ENCODE measurements at places on chromosomes 7 and 10.

DNA sequence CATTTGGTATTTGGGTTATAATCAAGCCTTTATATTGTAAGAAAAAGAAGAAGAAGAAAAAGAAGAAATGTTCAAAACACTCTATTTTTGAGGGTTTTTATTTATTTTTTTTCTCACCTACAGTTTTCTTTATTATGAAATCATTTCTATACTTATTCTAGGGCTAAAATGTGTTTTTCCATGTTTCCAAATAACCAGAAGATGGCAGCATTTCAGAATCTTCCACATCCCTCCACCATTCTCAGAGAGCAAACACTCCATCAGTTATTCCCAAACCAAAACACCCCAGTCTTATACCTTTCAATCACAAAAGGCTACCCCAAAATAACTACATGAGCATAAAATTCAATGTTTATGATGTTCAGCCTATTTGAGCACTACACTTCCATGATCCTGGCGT, 38.7 kb upstream of the PPP1R17 start:
- DNase-seq, result no peak

DNA sequence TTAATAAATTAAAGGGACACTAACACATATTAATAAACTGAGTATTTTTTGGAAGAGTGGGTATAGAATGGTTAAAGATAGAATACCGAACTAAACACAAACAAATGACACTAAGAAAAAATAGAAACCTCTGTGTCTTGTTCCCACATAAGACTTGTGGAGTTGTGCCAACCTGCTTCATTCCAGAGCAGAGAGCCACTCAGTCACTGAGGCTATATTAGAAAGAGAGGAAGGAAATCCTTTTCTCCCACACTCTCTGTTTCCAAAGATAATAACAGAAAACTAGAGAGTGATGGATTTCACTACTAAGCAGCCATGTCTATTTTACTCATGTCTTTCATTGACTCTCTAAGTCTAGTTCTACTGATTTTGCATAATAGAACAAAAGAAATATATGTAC, 26.0 kb downstream of the CTNNA3 start:
- DNase-seq, result no peak

DNA sequence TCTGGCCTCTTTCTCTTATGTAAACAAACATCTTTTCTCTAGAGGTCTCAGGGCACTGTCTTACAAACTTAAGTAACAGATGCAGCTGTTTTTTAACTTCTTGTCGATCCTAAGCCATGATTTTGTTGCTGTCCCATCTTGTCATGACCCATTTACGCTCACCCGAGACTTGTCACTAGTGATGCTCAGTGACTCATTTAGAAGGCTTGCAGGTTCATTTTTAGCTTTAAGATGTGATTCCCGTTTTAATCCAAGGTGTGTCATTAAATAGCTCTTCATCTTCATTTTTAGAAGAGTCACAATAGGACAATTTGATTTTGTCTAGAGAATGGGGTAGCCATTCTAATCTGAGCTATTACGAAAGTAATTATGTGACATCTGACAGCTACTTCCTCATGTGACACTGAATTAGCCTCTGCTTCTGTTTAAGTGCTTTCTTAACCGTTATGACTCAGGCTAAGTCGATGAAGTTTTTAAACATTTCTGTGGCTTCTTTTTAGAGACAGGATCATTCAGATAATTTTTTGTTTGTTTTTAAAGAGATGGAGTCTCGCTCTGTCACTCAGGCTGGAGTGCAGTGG, 42.7 kb downstream of the SPDYE5 start:
- DNase-seq, result no peak

DNA sequence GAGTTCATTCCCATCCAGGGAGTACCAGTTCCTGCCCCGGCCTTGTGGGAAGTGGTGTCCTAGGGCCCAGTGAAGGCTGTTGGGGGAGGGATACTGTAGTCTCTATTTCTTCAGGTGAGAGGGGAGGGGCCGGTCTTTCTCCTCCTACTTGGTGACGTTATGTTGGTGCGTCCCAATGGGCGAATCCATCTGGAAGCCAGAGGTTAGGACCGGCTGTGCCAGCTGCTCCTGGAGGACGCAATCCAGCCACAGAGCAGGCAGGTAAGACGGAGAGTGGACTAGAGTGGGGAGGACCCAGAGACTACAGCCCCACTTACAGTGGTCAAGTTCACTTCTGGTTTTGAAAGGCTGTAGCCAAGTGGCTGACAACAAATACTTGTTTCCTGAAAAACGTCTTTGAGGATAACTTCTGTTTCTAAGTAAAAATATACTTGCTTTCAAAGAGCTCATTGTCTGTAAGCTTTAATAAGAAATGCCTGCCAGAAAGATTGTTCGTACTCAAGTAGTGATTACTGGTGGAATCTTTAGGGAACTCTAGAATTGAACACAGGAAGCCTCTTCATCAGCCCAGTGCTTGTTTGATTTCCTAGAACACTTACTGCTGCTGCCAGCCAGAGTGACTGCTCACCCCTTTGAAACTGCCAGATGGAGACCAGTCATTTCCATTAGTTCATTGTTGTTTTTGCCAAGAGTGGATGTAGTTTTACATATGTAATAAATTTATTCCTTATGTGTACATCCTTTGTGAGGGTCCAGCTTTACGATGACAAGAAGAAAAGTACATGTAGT, 25.4 kb downstream of the RBM33 start:
- DNase-seq, result no peak

GRCh38 chr7:107147464-107148393, 21.1 kb upstream of the HBP1 start:
- DNase-seq, result no peak

- DNase-seq, result no peak
Measured at GRCh38 chr10:14302035-14302434, 28.7 kb downstream of the FRMD4A start.

GRCh38 chr10:1644191-1644711, 93.1 kb downstream of the ADARB2 start:
- no peak for DNase-seq

DNA sequence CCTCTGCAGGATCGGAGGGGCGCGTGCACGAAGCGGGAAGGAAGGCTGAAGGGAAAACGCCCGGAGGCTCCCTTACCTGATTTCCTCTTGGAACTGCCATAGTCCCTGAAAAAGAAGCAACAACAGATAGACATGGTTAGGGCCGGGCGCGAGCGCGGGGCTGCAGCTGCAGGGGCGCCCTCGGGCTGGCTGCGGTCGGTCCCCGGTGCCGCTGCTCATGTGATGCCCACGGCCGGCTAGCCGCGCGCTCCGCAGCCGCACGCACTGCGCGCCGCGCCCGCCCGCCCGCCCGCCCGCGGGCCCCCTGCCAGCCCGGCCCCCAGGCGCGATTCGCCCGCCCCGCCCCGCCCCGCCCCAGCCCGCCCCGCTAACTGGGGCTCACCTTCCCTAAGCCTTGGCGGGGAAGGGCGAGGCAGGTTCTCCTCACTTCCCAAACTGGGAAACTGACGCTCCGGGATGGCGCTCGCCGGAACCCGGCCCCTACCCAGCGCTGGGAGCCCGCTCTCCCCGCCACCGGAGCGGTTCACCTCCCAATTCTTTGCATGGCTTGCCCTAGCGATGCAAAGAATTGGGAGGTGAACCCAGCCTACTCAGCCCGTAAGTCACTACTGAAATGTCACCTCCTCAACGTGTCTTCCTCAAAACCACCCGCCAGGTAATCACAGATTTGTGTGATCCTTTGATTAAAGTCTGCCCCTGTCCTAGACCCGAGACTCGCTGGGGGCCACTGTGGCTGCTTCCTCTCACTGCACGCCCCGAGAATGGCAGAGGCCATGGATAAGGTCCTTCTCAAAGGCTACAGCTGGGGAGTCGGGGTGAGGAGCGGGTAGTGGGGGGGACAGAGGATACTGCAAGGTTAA, 162.2 kb downstream of the SH3PXD2A start:
- no peak for DNase-seq

- DNase-seq, result no peak
Measured at GRCh38 chr10:50997461-50997860, 76.8 kb upstream of the PRKG1 start.

- no peak for DNase-seq
Measured at GRCh38 chr10:17061418-17061817, 68.2 kb downstream of the CUBN start.

DNA sequence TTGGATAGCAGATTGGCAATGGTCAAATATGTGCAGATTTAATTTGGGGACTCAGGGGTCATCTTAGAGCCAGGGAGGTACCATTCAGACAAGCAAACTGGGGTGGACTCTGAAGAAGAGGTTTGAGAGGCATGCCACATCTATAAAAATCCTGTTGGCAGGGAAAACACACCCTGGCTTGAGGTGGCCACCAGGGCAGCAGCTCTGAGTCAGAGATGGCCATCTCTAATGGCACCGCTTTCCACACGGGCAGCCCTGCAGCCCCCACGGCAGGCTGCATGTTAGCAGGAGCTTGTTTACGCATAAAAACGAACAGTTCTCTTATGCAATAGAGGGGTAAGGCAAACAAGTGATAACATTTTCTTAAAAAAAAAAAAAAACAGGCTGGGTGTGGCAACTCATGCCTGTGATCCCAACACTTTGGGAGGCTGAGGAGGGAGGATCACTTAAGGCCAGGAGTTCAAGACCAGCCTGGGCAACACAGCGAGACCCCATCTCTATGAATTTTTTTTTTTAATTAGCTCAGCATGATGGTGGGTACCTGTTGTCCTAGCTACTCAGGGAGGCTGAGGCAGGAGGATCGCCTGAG, 14.9 kb downstream of the DLG5 start:
- DNase-seq, result no peak

DNA sequence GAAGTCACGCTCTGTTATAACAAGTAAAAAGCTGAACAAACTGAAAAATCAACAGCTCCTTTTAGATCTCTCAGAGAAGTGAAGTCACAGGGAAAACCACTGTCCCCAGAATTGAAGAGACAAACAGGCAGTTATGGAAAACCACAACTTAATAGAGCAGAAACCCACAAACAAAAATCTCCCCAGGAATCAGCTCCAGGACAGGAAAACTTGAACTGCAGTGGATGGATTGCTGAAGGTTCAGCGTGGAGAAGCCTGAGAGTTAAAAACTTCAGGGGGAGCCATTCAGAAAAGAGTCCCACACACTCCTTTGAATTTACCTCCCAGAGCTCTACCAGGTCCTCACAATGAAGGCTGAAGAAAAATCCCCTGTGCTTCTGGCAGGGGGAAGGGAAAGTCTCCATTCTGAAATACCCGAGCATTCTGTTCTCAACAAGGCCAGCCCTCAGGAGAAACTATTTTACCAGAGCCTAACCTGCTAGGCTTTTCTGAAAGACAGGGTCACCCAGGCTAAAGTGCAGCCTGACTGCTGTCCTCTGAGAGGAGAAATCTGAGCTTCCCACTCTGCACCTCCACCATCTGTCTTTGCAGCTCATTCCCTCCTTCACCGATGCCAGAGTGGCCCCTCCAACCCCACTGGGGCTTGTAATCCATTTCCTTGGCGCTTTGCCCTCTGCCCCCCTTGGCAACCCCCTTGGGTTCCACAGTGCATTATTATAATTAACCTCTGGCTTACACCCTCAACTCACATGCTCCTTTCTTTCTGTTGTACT, 65.0 kb upstream of the CCNY start:
- DNase-seq, result no peak

GRCh38 chr10:17213646-17214349, 12.3 kb upstream of the TRDMT1 start:
- DNase-seq, result no peak

- no peak for DNase-seq
Measured at GRCh38 chr10:112783351-112784021, 166.6 kb upstream of the TCF7L2 start.

- DNase-seq, result no peak
Measured at GRCh38 chr10:53135213-53135896, 362.8 kb upstream of the MBL2 start.

DNA sequence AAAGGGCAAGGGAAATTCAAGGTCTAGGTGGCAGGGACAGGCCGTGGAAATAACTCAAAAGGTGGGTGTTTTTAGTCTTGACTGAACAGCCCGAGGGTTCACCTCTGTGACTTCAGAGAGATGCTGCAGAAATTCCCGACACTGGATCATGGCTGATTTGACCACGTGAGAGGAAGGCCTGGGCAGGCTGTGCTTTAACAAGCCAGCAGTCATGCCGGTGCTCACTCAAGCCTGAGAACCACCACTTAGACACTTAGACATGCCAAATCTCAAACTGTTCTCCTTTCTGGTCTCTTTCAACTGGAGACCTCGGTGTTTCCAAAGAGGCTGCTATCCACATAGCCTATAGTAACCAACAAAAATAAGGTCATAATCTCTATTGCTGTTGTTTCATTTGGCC, 15.4 kb downstream of the TECTB start:
- no peak for DNase-seq

DNA sequence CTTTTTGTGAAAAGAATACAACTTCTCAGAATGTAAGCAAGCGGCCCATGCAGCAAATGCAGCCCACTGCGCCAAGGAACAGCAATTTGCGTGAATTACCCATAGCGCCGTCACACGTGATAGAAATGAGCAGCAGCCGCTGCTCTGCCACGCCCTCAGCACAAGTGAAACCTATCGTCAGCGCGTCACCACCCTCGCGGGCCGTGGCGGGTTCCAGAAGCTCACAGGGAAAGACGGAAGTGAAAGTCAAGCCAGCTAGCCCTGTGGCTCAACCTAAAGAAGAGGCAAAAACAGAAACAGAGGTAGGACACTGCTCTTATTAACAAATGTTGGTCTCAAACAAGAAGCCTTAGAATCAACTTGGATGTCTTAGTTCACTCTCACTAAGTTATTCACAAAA, 70.5 kb downstream of the SHH start:
- DNase-seq, result no peak

DNA sequence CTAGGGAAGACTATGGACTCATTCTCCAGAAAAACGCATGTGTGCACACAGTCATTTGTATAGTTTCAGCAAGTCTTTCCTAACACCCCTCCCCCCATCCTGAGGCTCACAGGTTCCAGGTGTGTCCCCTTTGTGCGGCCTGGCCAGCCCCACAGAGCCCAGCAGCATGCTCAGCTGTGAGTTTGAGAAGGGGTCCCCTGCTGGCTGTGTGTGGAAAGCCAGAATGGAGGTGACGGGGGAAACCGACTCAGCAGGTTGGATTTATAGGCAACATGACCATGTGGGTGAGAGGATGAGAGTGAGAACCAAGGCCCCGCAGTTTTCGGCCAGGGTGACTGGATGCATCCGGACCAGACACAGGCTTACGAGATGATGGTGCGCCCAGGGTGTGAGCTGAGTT, 9.9 kb downstream of the PTPRE start:
- DNase-seq, result no peak

- no peak for DNase-seq
Measured at GRCh38 chr7:95874541-95875265, 102.3 kb downstream of the DYNC1I1 start.

DNA sequence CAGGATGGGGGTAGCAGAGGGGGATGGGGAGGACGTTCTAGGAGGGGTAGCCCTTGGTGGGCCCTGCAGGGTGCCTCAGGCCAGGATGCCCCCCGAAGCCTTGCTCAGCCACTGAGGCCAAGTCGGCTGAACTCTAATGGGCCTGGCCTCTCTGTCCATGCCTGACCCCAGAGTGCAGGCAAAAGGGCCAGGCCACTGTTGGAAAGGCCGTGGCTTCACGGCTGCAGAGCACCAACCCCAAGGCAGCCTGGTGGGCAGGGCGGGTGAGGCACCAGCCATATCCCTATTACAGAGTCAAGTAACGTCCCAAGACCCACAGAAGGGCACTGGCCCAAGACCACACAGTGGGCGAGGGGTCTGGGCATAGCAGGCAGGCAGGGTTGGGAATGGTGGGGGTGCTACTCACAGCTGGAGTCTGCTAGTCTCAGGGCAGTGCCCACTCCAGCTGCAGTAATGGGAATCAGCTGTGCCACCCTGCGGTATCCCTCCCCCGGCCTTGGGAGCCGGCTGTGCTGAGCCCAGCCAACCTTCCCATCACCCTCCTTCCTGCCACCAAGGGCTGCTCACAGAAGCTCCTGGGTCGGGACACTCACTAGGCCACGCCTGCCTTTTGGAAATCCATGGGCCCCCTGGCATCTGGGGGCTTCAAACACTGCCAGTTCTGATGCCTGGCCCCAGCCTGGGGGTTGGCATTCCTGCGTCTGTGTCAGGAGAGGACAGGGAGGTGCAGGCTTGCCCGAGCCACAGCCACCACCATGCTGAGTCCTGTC, 4.0 kb upstream of the LFNG start:
- DNase-seq, result no peak
